ENCODE measurements at places on chromosomes 1 and 21.
A peak's percentile ranks its signal among the peaks of the same experiment; 100 is the strongest.

DNA sequence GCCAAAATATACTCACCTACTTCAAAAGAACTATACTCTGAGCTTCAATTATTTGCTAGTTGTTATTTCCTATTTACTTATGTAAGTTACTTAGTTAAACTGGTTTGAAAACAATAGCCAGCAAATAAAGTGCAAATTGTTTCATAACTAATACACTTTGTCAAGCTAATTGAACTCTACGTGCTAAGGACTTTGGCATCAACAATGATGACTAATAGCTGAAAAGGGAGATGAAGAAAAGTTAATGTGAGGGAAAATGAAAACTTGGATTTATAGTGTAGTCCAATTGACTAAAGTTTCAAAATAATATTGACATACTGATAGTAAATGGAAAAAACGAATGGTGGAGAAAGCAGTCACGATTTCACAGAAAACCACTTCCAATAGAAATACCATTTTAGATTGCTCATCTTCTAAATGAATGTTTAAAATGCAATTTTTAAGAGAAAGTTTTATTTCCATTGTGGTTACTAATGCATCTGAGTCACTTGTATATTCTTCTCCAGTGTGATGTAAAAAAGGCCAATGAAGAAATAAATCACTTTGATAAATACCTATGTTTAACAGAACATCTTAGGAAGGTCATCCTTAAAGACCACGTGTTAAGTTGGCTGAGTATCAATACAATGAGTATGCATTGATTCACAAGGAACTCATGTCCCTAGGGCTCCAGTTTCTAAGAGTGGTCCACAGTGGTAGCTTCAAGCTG lies 455.2 kb downstream of the LTN1 start:
- no peak for DNase-seq

DNA sequence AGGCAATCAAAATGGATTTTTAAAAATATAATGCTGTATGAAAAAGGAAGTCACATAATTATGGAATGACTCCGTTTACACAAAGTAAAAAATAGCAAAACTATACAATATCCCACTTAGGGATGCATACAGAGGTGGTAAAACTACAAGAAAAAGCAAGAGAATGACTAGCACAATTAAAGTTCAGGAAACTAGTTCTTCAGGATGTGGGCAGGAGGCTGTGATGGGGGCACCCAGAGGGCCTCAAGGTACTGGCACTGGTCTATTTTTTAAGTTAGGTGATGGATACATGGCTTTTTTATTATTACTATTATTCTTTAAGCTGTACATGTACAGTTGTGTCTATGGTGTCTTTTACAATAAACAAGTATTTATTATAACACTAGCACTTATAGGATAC lies 1.4 kb upstream of the ZC3H12A start:
- no peak for DNase-seq

DNA sequence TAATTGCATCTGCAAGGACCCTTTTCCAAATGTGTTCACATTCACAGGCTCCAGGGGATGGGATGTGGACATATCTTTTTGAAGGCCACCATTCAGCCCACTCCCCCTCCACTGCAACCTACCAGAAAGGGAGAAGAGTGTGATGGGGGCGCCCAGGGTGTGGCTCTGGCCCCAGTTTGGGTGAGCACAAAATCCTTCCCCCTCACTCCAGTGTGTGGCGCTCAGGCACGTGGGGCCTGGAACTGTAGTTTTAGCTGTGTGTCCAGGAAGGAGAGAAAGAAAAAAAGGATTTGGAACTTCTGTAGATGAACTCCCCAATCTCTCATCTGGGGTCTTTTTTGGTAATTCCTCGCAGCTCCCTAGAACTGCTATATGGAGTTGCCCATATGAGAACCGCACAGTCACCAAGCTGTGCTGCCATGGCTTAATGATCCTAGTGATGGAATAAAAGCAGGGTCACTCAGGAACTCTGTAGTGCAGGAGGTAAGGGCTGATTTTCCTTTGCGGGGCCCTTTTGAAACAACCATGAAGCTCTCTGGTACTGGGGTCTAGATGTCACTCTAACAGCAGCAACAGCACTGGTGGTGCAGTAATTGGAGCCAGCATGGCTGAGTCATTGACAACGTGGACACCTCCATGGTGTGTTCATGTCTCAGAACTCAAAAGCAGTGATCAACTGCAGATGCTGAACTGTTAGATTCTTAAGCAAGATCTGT lies 17.0 kb downstream of the AGT start:
- DNase-seq, result no peak

DNA sequence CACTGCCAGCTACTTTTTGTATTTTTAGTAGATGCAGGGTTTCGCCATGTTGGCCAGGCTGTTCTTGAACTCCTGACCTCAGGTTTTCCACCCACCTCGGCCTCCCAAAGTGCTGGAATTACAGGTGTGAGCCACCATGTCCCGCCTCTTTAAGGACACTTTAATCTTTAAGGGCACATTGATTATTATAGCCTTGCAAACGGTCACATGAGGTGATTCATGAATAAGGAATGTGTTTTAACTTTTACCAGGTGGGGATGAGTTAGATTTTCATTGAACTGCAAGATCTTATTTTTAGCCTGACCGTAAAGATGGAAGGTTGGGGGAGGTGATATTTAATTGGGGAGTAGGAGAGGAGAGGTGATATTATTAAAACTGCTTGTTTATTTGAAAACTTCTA lies 61.9 kb downstream of the TBCE start:
- DNase-seq, result no peak

GRCh38 chr1:207071426-207071825 lies 17.2 kb upstream of the C4BPB start:
- no peak for DNase-seq

GRCh38 chr1:191675856-191676783 lies 482.1 kb upstream of the RGS18 start:
- no peak for DNase-seq

- no peak for DNase-seq
Observed at GRCh38 chr1:110787328-110788071, 85.4 kb upstream of the CD53 start.

DNA sequence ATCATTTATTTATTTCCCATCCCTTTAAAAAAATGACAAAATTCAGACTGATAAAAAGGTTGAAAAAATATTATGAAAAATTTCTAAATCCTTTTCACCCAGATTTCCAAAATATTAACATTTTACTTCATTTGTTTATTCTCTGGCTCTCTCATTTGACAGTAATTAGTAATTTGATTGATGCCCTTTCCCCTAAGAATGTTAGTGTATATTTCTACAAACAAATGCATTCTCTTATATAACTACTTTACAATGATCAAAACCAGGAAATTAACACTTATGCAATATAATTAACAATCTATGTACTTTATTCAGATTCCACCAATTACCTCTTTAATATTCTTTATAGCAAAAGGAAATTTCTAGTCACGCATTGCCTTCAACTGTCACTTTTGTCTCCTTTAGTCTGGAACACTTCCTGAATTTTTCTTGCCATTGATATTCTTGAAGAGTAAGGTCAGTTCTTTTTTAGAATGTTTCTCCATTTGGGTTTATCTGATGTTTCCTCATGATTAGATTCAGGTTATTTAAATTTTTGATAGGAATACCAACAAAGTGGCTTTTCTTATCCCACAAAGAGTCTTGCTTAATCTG lies 3.9 kb downstream of the CD53 start:
- no peak for DNase-seq

GRCh38 chr1:226668173-226668560 lies 70.9 kb downstream of the ITPKB start:
- DNase-seq, result no peak

DNA sequence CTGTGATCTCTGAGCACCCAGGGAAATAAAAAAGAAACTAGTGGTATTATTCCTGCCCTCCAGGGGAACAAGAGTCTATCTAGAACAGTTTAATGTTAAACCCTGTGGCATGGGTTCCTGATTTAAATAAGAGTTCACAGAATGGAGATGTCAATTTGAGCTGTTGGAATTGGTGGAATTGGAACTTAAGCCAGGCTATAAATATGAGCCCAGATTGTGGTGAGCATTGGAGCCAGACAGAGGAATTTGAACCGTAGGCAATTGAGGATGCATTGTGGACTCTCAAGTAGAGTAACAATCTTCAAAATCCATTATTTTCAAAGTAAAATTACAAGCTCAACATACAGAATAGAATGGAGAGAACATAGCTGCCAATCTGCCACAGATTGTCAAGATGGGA lies 98.2 kb downstream of the NEK7 start:
- no peak for DNase-seq

DNA sequence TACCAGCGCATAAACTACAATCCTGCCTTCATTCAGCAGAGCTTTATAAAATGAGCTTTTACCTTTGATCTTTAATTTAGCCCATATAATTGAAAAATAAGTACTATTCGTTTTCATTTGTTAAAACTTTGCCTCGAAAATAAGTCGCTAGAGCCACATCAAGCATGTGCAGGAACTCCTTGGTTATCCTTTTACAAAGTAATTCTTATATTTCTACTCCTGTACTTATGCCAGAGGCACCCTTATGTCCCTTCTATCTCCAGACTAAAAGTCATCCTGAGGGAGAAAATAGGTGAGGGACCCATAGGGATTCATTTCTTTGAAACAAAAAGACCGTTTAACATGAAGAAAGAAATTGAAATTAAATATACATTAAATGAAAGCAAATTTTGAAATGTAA lies 278.2 kb upstream of the C1orf105 start:
- DNase-seq, result no peak

DNA sequence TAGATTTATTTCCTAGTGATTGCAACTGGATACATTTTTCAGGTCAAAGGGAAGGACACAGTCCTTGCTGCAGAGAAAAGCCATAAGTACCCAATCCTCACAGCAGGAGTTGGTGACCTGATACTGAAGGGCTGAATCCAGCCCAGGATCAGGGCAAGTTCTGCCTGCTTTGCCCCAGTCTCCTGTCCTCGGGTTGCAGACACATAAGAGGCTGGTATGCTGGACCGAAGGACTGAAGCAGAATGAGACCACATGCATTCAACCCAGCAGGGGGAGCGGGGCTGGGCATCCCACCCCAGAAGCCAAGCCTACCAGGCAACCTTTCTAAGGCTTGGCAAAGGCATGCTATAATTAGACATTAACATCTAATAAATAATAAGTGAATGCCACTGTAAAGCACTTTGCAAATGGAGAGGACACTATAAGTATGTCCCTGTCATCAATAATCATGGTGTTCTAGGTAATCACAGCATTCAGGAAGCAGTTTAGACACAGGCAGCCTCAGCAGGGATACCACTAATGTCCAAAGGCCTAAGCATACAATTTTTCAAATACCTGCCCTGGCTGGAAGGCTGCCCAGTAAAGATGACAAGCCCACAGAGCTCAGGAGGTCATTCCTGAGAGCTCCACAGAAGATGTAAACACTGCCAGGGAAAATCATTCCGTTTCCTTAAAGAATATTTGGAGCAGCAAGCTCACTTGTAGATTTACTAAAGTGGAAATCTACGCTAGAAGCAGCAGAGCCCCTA lies 47.6 kb downstream of the KRTAP19-8 start:
- no peak for DNase-seq

- DNase-seq, result peak; percentile 8
Observed at GRCh38 chr1:220925707-220926106, 46.5 kb downstream of the HLX start.

DNA sequence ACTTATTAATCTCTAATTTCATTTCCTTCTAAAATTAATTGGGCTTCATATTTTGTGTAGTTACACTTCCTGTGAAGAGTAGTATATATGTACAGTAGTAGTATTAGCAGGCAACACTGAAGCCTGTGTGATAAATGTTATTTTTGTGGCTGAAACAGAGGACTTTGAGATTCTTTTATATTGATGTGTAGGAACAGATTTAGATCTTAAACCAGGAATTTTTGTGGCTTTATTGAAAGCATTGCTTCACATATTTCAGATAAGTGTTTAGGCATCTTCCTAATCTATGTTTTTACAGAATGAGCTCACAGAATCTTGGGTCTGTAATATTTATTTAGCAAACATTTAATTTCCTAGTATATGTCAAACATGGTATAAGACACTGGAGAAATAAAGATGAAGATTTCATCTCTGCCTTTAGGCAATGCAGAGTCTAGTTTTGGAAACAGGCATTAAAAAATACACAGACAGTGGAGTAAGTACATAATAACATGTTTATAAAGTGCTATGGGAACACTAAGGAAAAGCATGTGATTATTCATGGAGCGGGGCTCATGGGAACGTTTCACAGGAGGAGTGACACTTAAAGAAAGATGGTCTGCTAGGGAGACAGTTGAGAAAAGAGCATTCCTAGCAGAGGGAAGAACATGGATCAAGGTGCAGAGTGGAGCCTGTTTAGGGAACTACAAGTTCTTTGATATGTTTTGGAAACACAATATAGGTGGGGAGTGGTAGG lies 52.7 kb downstream of the MIGA1 start:
- no peak for DNase-seq

DNA sequence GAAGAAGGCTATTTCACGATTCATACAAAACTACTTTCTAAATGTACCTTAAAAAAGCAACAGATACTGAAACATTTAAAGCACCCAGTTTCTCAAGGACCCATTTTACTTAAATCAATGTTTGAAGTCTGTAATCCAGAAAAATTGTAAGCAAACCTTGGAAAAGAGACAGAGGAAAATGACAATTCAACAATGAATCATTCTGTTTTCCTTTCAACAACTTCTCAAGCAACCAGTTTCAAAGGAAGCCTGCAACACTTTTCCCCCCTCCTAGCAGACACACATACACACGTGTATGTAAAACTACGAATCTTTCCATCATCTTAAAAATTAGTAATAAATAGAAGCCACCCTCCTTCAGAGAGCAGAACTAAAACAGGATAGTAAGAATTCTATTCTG lies 1.2 kb downstream of the RERE start:
- DNase-seq, result no peak

DNA sequence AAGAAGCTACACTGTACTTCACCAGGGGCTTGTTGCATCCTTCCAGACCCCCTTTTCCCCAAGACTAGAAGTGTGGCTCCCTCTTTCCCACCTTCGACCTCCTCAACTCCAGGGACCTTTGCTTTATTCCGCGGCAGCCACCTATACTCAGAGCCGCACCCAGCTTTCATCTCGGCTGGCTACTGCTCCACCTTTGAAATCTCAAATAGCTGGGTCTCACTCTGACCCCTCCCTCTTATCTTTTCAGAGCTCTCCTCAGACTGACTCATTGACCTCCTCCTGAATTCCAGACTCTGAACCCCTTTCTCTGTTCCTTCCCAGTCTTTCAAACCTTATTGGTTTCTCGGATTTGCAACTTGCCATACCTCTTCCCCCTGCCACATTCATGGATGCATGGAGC lies 144.7 kb upstream of the JUN start:
- no peak for DNase-seq

GRCh38 chr1:110588991-110589390 lies 17.2 kb downstream of the KCNA2 start:
- no peak for DNase-seq
